NB4 (cell line): ENCODE measurements at places on chromosomes 1 and 21.

- no peak for DNase-seq
Measured at GRCh38 chr1:22317920-22318243, 133.8 kb upstream of the ZBTB40 start.

- DNase-seq = no peak
Measured at GRCh38 chr1:11641776-11642305, 12.4 kb downstream of the FBXO2 start.

DNA sequence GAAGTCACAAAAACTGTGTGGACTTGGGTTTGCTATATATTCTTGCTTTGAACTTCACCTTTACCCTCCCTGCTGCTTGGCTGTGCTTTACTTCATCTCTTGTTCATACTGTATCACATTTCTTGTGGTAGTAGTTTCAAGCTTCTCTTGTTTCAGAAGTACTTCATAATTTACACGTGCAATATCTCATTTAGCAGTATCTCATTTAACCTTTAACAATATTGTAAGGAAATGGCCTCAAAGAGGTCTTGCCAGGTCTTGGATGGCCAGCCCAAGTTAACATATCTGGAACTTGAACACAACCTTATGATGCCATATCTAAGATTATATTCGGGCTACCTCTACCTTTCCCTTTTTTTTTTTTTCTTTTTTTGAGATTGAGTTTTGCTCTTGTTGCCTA is 1.7 kb upstream of the TRIM45 start:
- no peak for DNase-seq

GRCh38 chr1:82646336-82646735 is 845.6 kb downstream of the ADGRL2 start:
- no peak for DNase-seq

- DNase-seq = no peak
Measured at GRCh38 chr1:87239997-87240605, 88.6 kb upstream of the LMO4 start.

- peak; percentile 68 for DNase-seq
Measured at GRCh38 chr1:109112056-109112651, 1.8 kb upstream of the ELAPOR1 start.

GRCh38 chr1:1842360-1843146 is 48.3 kb downstream of the GNB1 start:
- DNase-seq = no peak

DNA sequence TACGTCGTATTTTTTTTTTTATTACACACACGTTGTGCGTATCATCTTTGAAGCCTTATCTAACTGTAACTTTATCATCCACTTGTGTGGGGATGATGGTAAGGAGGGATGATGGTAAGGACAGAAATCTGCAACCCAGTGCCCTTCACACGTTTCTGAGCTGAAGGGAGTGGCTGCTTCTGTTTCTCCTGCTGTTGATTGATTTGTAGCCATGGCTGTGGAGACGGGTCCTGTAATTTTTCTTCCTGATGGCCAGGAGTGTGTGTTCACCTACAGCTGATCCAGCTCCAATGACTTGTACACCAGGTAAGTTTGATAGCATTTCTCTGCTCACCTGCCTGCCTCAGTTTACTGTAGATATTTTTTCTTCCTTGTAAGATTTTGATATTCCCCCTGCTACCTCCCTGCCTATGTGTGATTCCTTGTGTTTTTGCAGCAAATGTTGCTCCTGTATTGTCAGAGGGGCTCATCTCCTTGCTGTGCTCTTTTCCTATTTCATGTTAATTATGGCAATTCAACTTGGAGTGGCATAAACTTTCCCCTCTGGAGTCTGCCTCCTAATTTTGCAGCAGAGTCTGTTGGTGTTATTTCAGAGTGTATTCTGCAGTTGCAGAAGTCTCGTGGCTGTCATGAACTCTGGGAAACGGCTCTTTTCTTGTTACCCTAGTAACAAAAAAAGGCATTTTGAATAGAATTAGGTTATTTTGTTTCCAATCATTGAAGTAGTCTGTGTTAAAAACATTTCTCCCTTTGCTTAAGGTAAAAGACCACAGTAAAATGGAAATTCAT is 64.1 kb downstream of the SH3BGR start:
- DNase-seq = no peak

- no peak for DNase-seq
Measured at GRCh38 chr1:182662121-182662890, 22.1 kb downstream of the RGS8 start.

DNA sequence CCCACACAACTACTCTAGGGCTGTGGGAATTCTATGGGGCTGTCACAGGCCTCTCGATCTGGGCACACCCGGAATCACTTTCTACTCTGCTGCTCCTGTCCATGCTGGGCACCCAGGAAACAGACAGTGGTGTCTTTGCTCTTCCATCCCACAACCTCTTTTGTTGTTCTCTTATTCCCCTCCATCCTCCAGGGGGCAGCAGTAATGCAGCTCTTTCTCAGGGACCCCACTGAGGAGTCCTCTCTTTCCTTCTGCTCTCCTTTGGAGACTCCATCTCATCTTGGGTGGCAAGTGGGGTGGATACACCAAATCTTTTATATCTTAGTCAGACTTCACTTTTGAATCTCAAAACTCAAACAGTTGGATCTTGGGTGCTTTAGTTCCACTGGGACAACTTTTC is 206.3 kb downstream of the HS2ST1 start:
- DNase-seq = peak; percentile 26

- peak; percentile 24 for DNase-seq
Measured at GRCh38 chr1:175479521-175480342, 263.7 kb downstream of the TNR start.

DNA sequence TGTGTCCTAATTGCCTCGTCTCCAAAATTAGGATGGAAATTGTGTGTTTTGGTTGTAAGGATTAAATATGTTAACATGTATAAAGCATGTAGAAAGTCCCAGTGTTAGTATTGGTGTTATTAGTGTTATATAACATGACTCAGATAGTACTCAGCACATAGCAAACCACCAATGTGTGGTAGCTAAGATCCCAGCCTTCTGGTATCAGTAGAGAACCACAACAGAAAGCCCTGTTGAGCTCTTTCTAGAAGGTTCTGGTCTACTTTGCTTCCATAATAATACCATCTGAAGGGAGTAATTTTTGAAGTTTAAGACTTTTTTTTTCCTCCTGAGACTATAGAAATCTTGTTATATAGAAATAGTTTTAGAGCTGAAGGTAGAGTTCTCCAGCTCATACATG is 259.3 kb upstream of the SGIP1 start:
- no peak for DNase-seq

GRCh38 chr1:213973129-213973528 is 14.6 kb upstream of the PROX1 start:
- peak; percentile 55 for DNase-seq

- no peak for DNase-seq
Measured at GRCh38 chr1:214927796-214928195, 154.7 kb upstream of the KCNK2 start.

- DNase-seq = peak; percentile 57
Measured at GRCh38 chr1:109281680-109282496, 1.1 kb downstream of the PSRC1 start.

DNA sequence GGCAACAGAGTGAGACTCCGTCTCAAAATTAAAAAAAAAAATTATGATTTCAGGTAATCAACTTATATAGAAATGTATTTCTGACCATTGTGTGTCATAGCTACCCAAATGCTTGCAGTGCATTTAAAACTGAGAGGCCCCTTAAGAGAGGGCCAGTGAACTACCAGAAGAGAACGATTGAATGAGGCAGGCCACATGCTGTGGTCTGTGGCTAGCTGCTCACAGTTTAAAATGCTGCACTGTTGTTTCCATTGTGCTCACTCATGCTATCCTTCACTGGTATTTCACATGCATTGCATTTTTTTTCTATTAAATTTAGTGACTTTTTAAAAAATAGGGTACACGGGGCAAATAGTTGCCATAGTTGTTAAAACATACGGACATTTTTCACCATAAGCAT is 26.0 kb downstream of the CHML start:
- DNase-seq = no peak

GRCh38 chr1:115156826-115157468 is 67.6 kb upstream of the TSPAN2 start:
- DNase-seq = no peak

DNA sequence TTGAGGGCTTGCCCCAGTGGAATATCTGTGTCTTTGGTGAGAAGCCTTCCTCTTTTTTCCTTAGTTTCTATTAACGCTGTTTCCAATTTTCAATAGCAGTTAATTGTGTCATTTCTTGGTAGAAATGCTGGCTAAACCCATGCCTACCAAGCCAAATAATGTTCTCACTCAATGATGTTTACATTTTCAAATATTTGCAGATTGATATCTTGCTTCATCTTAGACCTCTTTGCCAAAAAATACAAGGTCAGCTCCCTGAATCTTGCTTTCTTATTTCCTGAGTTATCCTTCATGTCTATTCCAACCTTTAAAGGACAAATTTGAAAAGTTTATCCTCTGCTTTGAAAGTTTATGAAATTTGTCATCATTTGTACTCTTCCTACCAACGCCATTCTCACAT is 5.1 kb downstream of the KCNJ15 start:
- no peak for DNase-seq

GRCh38 chr21:34939673-34940331 is 109.3 kb downstream of the RUNX1 start:
- DNase-seq = peak; percentile 59

DNA sequence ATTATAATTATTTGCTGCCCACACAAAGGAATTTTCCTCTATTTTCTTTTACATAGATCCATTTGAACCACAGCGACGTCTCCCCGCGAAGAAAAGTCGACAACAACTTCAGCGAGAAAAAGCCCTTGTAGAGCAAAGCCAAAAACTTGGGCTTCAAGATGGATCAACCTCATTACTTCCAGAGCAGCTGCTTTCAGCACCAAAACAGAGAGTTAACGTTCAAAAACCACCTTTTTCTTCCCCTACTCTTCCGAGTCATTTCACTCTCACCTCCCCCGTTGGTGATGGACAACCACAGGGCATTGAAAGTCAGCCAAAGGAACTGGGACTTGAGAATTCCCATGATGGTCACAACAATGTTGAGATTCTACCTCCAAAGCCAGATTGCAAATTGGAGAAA is 7.2 kb downstream of the GORAB start:
- DNase-seq = no peak

DNA sequence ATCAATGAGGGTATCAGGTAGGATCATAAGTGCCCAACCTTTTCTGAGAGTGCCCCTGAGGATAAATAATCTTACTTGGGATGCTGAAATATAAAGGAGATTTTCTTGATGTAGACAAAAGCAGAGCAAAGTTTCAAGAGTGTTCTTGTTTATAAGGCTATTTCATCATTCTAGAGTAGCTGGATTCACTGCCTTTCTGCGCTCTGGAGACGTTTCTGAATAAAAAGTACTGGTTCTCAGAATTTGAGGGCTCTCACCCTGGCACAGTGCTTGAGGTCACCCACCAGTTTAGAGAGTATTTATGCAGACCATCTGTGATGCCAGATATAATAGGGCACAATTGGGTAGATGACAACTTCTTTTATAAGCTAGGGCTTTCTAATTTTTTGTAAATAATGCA is 103.3 kb downstream of the GDAP2 start:
- DNase-seq = no peak

GRCh38 chr1:204829133-204829825 is 41.4 kb upstream of the NFASC start:
- DNase-seq = no peak

DNA sequence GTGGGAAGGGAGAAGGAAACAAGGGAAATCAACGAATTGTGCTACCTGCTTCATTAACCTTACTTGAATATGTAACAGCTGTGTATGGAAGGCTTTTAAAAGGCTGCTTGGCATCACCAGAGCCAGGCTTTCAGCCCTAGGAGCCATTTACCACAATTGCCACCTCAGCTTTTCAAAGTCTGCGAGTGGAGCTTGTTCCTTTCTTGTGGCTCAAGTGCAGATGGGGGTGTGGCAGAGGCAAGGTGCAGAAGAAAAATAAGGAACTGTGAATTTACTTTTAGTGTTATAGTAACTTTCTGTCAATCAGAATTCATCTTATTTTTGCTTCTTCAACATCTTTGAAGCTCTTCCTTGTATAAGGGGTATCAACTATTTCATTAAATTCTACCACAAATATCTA is 17.6 kb downstream of the CLCA2 start:
- peak; percentile 6 for DNase-seq

- no peak for DNase-seq
Measured at GRCh38 chr1:174366946-174367345, 80.8 kb upstream of the GPR52 start.

DNA sequence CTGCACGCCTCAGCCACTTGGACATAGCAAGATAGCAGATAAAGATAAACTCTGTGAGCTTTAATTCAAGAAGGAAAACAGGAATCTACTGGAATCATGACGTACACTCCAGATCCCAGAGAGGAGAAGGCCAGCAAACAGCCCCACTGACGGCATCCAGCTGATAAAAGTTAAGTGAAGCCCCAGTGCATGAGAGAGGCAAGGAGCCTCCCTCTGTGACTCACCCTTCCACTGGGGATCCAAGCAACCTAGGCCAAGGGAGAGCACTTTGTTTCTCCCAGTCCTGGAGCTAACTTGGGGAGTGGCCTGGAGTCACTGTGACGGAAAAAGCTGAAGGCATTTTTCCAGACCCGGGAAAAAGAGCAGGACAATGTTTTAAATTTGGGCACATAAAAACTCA is 270.0 kb downstream of the AKT3 start:
- no peak for DNase-seq

DNA sequence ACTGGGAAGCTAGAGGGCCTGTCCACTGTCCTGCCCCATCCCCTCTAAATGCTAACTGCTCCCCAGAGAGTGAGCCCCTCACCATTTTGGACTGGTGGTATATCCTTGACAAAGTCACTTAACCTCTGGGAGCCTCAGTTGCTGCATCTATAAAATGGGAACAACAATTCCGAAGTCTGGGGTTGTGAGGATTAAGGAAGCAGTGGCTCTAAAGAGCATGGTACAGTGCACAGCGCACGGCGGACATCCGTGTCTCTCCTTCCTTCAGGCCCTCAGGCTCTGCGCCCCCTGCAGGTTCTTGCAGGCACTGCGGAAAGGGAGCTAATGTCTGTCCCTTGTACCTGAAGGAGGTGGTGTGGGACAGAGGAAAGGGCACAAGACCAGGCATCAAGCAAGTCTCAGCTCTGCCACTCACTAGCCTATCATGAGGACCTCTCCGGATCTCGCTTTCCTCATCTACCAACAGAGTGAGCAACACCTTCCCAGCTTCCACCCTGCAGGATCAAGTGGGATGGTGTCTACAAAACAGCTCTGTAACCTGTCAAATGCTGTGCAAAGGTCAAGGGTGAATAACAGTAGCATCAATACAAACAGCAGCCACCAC is 20.1 kb downstream of the ECE1 start:
- peak; percentile 66 for DNase-seq

- DNase-seq = no peak
Measured at GRCh38 chr1:163063143-163063542, 6.0 kb upstream of the RGS4 start.

GRCh38 chr21:16309250-16309971 is 579.6 kb downstream of the USP25 start:
- no peak for DNase-seq

- DNase-seq = no peak
Measured at GRCh38 chr1:191671236-191671635, 487.0 kb upstream of the RGS18 start.

DNA sequence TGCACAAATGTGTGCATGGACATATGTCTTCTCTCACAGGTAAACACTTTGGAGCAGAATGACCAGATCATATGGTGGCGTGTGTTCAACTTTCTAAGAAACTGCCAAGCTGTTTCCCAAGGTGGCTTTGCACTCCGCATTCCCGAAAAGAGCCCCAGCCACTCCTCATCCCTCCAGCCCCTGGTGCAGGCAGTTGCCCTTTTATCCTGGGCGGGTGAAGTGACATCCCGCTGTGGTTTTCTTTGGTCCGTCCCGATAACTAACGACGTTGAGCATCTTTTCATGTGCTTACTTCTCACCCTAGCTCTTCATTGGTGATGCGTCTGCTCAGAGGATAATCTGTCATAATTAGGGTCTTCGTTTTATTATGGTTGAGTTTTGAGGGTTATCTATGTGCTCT is 612.5 kb downstream of the MATN1 start:
- DNase-seq = no peak

GRCh38 chr1:170727963-170728362 is 64.0 kb downstream of the PRRX1 start:
- no peak for DNase-seq
